Ascending aorta (tissue), 2 donors: ENCODE measurements at places on chromosomes 1 and 21. TPM values are rescaled to one million over a fixed set of nuclear protein-coding genes. Genes with fewer than 3 reads are reported as not detected.

DYRK1A gene
- 34.4 TPM for total RNA-seq

DNA sequence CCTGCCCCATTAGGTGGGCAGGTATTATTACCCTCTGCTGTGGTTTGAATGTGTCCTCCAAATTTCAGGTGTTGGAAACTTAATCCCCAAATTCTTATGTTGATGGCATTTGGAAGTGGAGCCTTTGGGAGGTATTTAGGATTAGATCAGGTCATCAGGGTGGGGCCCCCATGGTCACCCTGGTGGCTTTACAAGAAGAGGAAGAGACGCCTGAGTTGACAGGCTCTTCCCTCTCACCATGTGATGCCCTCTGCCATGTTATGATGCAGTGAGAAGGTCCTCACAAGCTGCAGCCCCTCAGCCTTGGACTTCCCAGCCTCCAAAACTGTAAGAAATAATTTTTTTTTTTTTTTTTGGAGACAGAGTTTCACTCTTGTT, 8.8 kb upstream of the THEMIS2 start:
- H3K27me3 ChIP-seq: no peaks in the 10 kb centered on the region
- no peaks in the 10 kb centered on the region for H3K36me3 ChIP-seq
- no peaks in the 10 kb centered on the region for H3K4me1 ChIP-seq
- H3K27ac ChIP-seq: no peak overlapping the region
- no peak overlapping the region for H3K4me3 ChIP-seq

- no peaks in the 10 kb centered on the region for H3K27me3 ChIP-seq
- no peak overlapping the region for H3K4me3 ChIP-seq
- H3K36me3 ChIP-seq: no peaks in the 10 kb centered on the region
- DNase-seq: no peak
Measured at GRCh38 chr1:94401206-94401605, 17.0 kb upstream of the ABCD3 start.

DNA sequence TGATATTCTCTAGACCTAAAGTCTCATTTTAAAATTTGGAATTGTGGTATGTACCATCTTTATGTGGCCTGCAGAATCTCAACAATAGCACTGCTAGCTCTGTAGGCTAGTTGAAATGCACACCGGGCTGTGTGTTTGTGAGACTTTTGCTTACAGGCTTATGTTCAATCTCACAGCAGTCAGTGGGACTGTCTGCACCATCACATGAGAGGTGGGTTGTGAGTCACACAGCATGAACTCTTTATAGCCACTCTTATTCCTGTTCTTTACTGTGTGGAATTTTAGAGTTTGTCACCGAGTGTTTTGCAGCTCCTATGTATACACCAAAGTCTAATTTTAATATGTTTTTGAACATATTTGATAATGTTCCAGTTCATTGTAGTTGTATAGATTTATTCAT, 74.6 kb downstream of the RASAL2 start:
- no peaks in the 10 kb centered on the region for H3K27me3 ChIP-seq
- no peak for DNase-seq
- H3K4me3 ChIP-seq: no peak overlapping the region
- H3K36me3 ChIP-seq: no peaks in the 10 kb centered on the region
- no peak overlapping the region for H3K27ac ChIP-seq

DNA sequence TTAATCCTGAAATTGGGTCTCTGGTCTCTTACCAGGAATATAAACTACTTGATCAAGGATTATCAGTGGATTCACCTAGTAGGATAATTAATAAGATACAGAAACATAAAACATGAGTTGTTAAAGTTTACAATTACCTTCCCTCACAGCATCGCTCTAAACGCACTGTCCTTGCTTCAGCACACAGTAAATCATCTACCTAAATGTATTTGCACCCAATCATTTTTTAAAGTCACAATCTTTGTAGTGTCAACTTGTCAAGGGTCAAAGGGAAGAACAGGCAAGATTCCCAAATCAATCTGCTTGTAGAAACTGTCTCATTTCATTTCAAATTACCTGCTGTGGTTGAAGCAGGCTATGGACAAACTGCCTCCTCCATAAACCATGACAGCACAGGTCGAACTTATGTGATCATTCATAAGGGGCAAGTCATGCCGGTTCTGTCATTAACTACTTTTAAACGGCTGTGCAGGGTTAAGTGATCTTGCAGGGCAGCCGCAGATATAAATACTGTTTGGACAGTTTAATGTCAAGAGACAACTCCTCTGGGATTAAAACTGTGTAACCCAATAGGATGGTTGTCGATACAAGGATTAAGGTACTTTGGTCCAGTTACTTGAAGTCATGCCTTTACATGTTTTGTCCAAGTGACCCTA, 93.6 kb downstream of the ZNF281 start:
- H3K27me3 ChIP-seq: no peaks in the 10 kb centered on the region
- H3K4me1 ChIP-seq: no peaks in the 10 kb centered on the region
- no peak for DNase-seq
- H3K27ac ChIP-seq: no peak overlapping the region
- no peaks in the 10 kb centered on the region for H3K36me3 ChIP-seq

DNA sequence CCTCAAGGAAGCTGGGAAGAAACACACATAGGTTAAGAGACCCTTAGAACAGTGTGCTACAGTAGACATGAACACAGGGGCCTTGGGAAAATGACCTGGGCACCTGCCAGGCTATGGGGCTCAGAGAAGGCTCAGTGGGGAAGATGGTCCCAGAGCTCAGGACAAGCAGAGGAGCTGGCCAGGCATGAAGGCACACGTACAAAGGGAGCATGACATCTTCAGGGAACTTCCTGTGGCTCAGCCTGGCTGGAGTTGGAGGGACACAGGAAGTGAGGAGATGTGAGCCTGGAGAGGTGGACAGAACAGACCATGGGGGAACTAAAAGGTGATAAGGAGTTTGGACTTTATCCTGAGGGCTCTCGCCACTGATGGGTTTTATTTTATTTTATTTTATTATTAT, 3.8 kb upstream of the SLC50A1 start:
- peaks cover 20% of the 10 kb centered on the region for H3K4me1 ChIP-seq
- peaks cover 9% of the 10 kb centered on the region for H3K27me3 ChIP-seq
- H3K27ac ChIP-seq: no peak overlapping the region
